HTR-8/SVneo (cell line): ENCODE measurements at places on chromosomes 2 and 18.

DNA sequence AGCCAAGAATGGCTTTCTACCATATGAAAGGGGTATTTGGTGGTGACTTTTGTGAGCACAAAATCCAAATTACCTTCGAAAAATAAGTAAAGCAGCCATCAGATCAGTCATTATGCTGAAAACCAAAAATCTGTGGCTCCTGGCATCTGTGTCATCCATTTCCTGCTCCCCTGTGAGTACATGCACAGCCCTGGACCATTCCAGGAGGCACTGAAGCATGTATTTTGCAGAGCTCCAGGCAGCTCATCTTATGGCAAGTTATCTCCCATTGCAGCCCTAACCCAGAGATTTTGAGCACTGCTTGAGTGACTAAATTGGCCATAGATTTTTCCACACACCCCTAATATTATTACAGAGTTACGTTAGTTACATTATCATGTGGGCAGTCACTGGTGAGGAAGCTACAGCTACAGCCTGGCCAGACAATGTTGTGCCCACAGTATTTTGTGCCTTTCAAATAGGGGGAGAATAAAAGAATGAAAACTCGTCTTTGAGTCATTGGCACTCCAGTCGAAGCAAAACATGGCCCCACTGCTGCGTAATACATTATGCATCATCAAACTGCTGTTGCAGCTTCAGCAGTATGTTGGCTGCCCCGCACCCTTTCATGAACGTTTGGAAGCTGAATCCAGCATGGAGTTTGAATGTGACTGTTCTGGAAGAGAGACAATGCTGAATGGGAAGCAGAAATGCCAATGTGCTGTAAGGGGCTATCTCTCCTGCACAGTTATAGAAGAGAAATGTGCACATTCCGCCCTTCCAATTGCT lies 702.2 kb downstream of the RNF144A start:
- no peak for DNase-seq

DNA sequence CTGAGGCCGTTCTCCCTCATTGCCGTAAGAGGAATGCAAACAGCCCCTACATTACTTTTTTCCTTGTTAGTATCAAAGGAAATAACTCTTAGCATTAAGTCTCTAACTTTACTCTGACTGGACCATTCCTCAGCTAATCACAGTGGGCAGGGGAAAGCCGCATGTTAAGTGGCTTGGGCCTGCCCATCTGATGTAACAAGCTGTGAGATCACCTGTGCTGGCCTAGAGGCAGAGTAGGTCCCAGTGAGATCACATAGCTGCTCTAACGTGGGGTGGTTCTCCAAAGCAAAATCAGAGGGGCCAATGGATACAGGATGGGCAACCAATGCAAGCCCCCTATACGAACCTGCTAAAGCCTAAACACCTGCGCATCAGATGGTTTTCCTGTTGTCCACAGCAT lies 5.9 kb upstream of the MOCOS start:
- no peak for DNase-seq

DNA sequence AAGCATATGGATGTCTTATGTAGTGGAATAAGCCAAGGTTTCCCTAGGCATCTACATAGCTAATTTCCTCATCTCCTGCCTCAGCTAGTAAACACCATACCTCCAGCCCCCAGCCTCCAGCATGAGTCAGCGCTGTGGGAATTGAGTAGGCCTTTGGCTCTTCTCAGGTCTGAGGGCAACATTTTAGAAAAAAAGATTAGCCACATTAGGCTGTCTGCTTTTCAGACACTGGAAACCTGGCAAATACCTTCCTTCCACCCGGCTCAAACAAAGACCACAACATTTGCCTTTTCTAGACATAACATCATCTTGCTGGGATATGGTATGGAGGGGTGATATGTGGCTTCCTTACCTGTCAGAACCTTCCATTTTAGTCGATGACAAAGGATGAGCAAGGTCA lies 6.1 kb upstream of the CCDC195 start:
- no peak for DNase-seq

- no peak for DNase-seq
Measured at GRCh38 chr18:10499230-10499629, 26.6 kb upstream of the NAPG start.

- DNase-seq, result no peak
Measured at GRCh38 chr2:35168351-35168750, 1187.2 kb upstream of the CRIM1 start.

- no peak for DNase-seq
Measured at GRCh38 chr2:10223471-10223870, 79.2 kb upstream of the HPCAL1 start.

GRCh38 chr2:236221798-236222197 lies 42.4 kb downstream of the ASB18 start:
- DNase-seq, result no peak

DNA sequence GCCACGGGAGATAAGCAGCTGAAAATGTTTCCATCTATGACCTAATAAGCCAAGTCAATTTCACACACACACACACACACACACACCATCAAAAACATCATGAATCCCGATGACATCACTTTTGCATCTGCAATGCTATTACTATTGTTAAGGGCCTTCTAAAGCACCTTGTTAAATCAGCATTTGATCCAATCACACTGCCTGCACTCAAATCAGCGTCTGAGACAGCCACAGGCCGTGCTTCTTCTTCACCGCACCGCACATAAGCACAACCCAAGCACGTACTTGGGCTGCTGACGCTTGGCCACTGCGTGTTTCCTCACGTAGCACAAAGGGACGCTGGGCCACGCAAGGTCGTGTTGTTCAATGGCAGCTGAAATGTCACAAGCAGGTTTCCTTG lies 15.8 kb upstream of the MTCL1 start:
- DNase-seq, result no peak

DNA sequence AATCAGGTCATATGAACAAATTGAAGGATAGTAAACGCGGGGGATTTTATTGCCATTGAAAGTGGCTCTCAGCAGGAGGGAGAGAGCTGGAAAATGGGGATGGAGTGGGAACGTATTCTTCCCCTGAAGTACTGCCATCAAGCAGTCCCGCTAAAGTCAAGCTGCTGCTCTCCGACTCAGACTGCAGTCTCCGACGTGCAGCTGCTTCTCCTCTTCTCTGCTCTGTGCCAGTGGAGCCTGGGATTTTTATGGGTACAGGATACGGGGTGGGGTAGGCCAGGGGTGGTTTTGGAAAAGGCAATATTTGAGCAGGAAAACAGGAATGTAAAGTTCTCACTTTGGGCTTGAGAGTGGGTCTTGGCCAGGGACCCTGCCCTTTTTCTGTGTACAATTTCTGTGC lies 33.0 kb downstream of the KCTD18 start:
- no peak for DNase-seq
